ENCODE measurements at places on chromosomes 4 and X.

GRCh38 chr4:142550965-142551364 is 295.1 kb downstream of the INPP4B start:
- DNase-seq, result no peak

DNA sequence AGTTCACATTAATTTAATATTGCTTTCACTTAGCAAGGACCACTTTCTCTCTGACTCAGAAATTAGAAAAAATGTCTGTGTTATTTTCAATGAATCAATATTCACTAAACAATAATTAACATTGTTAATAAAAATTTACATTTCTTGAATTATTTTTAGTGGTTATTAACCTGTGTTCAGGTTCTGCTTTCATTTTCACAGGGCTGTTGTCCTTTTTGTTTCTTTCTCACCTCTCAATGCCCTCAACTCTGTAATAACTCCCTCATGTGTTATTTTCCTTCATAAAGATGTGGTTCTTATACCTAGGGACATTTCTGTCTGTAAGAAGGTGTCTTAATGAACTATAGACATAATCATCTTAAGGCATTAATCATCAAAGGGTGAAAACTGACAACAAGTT is 43.1 kb upstream of the PRR27 start:
- DNase-seq, result no peak

- DNase-seq, result no peak
Observed at GRCh38 chr4:58064653-58065052, 954.5 kb upstream of the IGFBP7 start.

DNA sequence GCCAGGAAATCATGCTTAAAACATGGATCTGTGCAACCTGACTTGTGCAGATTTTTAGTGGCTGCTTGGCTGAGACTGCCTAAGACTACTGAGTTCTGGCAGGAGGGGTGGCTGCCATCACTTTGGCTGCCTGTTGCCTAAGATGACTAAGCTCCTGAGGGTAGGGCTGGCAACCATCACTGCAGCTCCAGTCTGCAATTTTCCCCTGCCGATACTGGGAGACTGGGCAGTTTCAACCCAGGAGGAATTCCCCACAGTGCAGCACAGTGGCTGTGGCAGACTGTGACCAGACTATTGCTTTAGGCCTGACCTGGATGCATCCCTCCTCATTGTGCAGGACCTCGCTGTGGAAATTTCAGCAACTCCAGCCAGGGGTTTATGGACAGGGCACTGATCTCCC is 544.9 kb downstream of the ANKRD50 start:
- no peak for DNase-seq

DNA sequence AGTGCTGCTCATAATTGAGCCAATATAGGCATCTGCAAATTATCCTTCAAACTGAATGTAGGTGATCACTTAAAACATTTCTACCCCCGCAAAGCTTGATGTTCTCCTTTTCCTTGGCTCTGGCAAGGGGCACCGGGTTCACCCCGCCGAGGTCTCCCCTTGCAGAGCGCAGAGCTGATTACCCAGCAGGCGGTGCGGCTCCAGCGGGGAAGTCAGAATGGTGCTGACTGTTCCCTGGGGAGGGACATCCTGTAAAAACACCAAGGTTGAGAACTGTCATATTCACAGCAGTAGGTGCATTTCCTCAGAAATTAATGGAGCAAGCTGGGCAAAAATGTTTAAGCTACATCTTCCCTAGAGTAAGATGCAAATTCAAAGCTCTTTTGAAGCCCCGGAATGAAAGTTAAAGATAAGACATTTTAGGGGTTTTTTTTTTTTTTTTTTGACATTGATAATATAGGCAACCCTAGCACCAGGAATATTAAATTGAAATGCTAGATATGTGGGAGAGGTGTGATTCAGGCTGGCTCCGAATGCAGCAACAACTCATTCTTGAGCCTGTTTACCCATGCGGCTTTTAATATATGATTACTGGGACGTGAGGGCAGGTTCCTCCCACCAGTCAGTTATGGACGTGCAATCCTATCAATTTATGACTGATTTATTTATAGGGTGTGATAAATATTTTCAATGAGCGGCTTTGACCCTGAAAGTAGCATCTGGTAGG is 767.3 kb upstream of the TENM3 start:
- no peak for DNase-seq

Measured in GM04504 (cell line).